ENCODE measurements at places on chromosomes 13 and 19.

DNA sequence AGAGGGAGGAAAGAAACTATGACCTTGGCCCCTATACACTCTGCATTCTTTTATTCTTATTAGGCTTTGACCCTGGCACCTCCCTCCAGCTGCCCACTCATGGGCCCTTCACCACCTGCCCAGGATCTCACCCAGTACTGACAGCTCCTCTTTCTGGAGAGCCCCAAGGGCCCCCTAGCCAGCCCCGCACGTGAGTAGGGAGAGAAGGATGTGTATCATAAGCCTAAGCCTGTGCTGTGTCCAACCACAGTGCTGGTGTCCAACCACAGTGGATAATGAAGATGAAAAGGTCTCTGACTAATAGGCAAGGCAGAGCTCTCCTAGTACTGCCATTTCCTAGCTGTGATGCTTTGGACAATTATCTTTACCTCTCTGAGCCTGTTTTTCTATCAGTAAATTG, 4.2 kb downstream of the DMRTC2 start:
- no peak for DNase-seq

- DNase-seq: no peak
Measured at GRCh38 chr13:20460761-20461160, 64.9 kb downstream of the CRYL1 start.

DNA sequence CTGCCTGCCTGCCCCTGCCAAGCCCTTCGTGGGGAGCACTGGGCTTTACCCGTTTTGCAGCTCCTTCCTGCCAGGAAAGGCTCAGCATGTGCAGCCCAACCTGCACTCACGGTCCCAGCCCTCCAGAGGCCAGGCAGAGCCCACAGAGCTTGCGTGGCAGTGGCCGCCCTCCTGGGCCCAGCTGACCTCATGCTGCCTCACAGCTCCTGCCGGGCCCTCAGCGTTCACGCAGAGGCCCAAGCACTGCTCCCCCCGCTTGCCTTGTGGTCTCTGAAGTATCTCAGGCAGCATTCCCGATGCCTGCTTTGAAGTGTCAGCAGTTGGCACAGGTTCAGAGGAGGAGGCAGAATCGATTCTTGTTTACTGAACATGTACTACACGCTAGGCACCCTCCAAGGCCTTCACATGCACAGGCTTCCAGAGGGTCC, 32.5 kb downstream of the CAPN12 start:
- no peak for DNase-seq

DNA sequence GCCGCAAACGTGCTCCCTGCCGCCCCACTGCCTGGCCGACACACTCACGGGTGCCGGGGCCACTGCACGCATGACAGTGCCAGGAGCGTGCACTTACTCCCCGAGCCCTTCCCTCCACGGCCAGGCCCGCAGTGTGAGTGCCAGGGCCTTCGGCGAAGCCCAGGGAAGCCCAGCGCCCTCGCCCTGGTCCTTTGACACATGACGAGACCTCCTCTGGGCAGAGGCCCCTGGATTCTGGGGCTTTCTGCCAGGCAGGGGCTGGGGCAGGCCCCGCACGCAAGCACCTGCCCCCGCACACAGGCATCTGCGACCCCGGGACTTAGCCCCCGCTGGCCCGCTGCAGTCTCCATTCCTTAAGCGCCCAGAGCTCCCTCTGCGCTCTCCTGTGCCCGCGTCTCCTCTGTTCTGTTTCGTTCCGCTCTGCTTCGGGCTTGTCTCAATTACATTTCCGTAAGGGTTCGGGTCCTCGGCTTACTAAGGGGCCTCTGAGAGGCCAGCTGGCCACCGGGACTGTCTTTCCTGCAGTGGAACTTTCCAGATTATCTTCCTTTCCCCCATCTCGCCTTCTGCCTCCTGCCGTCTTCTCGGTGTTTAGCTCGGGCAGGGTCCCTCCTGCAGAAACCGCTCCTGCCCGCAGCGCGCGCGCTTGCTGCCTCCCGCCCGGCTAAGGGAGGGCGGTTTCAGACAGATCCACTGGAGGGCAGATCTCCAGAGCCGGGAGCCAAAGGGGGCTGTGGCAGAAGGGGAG, 98.8 kb downstream of the ING1 start:
- DNase-seq: no peak

DNA sequence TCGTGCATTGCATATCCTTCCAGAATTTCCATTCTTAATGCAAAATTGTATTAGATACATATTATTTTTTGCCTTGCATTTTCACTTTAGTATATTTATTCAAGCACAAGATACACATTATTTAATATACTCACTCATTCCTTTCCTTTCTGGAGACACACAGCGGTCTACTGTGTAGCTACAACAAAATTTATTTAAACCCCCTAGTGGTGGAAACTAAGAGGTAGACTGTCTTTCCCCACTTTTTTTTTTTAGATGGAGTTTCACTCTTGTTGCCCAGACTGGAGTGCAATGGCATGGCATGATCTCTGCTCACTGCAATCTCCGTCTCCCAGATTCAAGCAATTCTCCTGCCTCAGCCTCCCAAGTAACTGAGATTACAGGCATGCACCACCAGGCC, 2040.3 kb upstream of the PCDH20 start:
- no peak for DNase-seq

DNA sequence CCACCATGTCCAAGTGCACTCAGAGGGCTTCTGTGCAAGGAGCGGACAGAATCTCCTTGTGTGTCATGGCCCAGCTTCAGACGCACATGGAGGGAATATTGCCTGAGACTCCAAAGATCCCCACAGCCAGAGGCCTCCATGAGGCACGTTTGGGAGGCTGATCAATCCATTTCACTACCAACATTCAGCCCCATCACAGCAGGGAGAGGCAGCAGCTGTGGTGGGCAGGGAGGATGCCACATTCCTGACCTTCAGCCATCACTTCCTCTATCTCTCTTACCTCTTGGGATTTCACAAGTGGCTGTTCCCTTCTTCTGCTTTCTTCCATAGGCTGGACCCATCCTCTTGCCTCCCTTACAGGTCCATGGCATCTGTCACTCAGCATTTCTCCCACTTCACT, 82.4 kb upstream of the MBNL2 start:
- DNase-seq: no peak

- DNase-seq: no peak
Measured at GRCh38 chr13:33271759-33272158, 13.8 kb downstream of the STARD13 start.

DNA sequence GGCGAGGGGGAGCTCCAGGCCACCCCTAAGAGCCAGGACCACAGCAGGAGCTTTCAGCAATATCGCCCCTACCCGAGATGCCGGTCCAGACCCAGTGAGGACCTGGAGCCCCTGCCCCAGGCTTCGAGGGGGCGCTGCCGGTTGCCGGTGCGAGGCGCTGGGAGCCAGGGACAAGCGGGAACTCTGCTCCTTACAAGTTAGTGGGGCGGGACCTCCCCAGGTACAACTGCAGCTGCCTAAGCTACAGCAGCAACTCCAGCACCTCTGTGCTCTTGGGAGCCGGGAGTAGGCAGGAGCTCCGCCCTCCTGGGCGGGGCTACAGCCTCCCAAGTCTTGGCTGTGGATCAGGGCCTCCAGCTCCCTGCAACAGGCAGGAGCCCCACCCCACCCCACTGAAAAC, 15.2 kb upstream of the TSC22D1 start:
- DNase-seq: no peak

GRCh38 chr19:49818649-49819370, 721 bp downstream of the MED25 start:
- DNase-seq: no peak

GRCh38 chr19:16791942-16792341, 37.3 kb upstream of the SIN3B start:
- no peak for DNase-seq

GRCh38 chr19:2491130-2491801, 15.3 kb downstream of the GADD45B start:
- DNase-seq: no peak

DNA sequence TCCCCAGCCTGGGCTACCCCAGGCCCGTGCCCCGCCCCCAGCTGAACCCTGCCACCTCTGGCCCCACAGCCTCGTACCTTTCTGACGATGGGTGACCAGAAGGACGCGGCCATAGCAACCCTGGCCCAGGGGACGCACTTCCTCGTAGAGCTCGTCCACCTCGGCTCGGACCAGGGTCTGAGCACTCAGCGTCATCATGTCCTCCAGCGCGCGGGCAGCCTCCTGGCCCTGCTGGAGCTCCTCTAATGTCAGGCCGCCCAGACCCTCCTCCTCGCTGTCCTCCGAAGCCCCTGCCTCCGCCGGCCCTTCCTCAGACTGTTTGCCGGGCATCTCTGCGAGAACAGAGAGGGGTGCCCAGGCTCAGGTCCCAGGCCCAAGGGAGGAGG, 975 bp downstream of the SBK2 start:
- DNase-seq: no peak

- DNase-seq: no peak
Measured at GRCh38 chr13:48412881-48413351, at the start of gene LPAR6. TSS of gene LPAR6 (minus strand) at chr13:48413113. CDS start at chr13:48412423, 690 bp downstream.

- no peak for DNase-seq
Measured at GRCh38 chr13:50783717-50784290, 59.7 kb downstream of the DLEU7 start.

DNA sequence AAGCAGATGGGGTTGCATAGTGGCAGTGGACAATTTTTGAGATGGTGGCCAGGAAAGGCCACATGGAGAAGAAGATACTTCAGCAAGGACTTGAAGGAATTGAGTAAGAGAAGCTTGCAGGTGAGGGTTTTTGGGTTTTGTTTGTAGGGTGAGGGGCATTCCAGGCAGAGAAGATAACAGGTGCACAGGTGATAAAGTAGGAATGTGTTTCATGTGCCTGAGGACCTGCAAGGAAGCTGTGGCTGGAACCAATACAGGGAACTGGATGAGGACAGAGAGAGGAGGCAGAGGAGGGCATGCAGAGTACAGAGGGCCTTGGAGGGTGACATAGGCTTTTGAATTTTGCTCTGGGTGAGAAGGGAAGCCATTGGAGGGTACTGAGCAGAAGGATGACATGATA, 314.5 kb downstream of the KLF12 start:
- DNase-seq: no peak

DNA sequence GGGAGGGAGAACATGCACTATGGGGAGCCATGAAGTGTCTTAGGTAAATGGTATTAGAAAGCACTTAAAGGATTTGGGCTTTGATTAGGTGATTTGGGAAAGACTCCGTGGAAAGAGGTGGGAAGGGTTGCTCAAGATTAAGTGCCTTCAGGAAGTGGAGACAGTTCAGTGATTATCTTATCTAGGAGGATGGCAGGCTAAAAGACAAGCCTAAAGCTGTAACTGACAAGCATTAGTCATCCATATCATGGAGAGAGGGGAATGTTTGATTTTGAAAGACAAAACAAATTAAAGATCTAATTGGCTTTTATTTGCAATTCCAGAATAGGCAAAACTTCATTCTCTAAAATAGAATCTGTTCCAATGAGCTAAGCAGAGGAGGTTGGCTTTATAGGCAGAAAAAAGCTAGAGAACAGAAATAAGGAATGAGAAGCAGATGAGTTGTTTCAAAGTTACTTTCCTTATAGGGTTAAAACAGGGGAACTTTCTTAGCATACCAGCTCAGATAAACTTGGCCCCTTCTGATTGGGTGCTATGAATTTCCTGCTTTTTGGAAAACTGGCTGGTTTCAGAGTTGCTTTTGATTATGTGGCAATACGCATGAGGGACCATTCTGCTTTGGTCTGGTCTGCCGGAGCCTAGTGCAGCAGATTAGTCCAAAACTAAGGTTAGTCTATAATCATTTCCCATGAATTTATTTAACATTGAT, 1.8 kb upstream of the DIAPH3 start:
- DNase-seq: no peak

GRCh38 chr13:42876270-42876714, 94.9 kb downstream of the FAM216B start:
- DNase-seq: no peak

DNA sequence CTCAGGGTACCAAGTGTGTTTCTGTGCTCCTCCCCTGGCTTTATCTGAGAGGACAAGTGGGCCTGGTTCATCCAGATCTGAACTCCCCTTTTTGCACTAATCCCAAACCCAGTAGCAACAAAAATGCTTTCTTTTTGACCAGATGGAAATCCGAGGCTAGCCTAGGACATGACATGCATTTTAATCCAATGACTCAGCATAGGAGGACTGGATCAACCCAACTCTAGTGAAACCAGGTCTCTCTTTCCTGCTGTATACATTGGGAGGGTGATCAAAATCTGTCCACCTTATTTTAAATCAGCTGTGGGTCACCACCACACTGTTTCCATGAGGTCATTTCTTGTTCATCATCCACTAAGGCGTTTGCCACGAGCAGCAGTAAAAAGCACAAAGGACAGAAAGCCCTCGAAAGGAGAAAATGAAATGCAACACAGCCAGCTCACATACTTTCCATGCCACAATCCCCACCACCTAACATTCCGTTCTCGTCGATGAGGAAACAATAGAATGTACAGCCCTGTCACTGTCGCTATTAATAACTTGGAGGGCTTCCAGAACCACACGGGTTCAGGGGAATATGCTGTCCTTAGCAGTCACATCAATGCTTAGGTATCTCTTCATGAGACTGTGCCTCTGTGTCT, 543.0 kb downstream of the IRS2 start:
- DNase-seq: no peak

DNA sequence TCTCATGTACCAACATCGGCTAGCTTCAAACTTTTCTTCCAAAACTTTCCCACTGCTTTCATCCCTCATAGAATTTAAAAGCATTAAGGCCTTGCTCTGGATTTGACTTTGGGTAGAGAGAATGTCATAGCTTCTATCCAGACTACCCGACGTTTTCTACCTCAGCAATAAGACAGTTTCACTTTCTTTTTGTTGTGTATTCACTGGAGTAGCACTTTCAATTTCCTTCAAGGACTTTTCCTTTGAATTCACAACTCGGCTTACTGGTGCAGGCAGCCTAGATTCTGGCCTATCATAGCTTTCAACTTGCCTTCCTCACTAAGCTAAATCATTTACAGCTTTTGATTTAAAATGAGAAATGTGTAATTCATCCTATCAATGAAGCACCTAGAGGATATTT, 420.4 kb upstream of the GPC6 start:
- DNase-seq: no peak

DNA sequence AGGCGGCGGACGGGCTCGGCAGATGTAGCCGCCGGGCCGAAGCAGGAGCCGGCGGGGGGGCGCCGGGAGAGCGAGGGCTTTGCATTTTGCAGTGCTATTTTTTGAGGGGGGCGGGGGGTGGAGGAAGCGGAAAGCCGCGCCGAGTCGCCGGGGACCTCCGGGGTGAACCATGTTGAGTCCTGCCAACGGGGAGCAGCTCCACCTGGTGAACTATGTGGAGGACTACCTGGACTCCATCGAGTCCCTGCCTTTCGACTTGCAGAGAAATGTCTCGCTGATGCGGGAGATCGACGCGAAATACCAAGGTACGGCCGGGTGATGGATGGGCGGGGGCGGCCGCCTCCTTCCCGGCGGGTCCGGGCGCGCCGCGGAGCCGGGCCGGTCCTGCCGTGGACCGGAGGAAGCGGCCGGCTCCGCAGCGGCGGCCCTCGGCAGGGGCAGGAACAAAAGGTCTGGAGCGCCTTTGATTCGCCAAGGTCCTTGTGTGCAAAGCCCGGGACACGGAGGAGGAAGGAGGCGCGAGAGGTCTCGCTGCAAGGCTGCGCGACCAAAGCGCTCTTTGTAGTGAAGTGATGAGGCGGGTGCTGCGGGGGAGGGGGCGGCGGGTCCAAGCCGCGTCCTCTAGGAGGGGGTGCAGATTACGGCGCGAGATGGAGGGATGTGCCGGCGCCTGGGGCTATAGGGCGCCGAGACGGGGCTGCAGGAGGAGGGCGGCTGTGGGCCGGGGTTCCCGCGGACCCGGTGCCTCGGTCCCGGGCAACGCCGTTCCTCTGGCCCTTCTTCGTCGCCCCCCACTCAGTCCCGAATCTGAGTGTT, 689 bp downstream of the ING1 start:
- peak; percentile 50 for DNase-seq

GRCh38 chr19:42277821-42278451, 8.9 kb downstream of the CIC start:
- DNase-seq: no peak

GRCh38 chr13:27971776-27972477, 2.8 kb upstream of the CDX2 start:
- DNase-seq: no peak

Measured in activated CD8-positive, alpha-beta memory T cell treated with anti-CD3 and anti-CD28 coated beads for 4 hours (primary cell).